ENCODE measurements at places on chromosomes 1 and 21.
A peak's percentile ranks its signal among the peaks of the same experiment; 100 is the strongest.

DNA sequence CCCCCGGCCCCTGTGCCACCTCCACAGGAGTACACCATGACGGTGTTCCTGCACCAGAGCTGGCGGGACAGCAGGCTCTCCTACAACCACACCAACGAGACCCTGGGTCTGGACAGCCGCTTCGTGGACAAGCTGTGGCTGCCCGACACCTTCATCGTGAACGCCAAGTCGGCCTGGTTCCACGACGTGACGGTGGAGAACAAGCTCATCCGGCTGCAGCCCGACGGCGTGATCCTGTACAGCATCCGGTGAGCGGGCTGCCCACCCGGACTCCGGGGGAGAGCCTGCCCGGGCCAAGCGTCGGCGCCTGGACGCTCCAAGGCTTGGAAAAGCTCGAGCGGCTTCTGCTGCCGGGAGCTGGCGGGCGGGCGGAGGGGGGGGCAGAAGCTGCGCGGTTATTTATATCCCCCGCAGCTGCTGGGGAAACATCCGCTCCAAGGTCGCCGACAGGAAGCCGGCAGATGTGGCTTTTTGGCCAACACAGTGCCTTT, 6.4 kb downstream of the GABRD start:
- no peak for DNase-seq

DNA sequence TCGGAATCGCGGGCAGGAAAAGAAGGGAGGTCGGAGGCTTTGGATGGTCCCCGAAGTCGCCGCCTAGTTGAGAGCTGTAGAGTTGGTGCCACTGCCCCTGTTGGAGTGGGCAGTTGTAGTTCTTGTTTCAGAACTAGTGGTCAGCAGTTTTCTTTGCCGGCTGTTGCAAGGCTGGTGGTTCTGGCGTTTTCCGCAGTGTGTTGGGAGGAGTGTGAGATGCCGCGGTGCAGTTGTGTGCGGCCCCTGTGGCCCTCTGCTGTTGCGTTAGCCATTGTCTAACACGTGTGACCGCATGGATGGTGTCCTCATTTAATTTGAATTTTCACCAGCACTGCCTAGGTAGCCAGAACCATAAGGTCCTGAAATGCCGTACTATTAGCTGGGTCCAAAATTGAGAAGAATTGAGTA, 1.4 kb downstream of the ARF1 start:
- no peak for DNase-seq

DNA sequence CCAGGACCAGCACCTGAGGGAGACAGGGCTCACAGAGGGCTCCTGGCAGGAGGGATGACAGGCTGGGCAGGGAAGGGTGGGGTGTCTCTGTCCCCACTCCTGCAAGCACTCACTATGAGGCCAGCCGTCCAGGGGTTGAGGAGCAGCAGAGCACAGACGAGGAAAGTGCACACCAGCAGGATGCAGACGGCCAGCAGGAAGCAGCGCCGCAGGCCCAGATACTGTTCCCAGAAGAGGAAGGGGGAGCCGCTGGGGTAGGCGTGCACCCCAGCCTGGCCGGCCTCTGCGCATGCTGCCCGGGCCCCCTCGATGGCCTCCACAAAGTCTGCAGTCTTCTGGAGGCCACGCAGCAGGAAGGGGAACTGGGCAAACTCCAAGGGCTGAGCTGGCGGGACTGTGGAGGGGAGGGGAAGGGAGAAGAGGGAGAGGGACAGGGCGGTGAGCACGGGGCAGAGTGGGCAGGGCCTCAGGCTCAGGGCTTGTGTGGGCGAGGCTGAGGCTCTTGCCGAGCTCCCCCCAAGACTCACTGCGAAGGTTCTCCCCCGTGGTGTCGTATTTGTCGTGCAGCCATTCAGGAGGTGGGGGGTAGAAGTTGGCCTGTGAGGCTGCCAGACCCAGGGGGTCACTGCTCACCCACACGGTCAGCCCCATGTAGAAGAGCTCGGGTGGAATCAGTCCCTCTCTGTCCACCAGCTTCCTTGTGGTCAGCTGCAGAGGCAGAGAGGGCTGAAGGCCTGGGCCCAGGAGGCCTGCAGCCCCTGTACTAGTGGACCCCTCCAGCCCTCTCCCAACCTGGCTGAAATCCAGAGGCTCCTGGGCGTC, 16.5 kb downstream of the PTCH2 start:
- no peak for DNase-seq

DNA sequence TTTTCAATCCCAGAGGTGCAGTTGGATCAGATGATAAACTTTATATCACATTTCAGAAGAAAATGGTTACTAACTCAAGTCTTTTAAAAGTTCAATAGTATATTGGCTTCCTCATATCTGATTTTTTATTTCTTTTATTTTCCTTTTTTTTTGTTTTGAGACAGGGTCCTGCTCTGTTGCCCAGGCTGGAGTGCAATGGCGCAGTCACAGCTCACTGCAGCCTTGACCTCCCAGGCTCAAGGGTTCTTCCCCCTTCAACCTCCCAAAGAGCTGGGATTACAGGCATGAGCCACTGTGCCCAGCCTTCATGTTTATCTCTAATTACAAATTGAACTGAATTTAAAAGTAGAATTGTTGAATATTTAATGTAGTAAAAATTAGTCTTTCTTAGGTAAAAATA, 13.9 kb downstream of the FLVCR1 start:
- no peak for DNase-seq

DNA sequence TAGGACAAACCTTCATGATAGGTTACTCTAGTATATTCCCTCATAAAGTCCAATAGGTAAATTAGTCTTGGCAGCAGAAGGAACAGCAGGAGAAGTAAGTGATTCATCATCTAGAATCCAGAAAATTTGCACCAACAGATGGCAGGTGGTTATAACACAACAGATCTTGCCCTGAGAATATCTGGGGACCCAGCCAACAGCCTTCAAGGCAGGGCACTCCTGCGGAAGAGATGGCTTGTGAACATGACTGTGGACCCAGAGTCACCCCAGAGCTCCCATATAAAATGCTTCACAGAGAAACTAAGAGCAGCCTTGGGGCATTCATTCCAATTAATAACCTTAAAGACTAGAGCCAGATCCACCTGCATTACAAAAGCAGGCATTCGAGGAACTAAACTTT, 7.9 kb upstream of the PLA2G2C start:
- DNase-seq: no peak

DNA sequence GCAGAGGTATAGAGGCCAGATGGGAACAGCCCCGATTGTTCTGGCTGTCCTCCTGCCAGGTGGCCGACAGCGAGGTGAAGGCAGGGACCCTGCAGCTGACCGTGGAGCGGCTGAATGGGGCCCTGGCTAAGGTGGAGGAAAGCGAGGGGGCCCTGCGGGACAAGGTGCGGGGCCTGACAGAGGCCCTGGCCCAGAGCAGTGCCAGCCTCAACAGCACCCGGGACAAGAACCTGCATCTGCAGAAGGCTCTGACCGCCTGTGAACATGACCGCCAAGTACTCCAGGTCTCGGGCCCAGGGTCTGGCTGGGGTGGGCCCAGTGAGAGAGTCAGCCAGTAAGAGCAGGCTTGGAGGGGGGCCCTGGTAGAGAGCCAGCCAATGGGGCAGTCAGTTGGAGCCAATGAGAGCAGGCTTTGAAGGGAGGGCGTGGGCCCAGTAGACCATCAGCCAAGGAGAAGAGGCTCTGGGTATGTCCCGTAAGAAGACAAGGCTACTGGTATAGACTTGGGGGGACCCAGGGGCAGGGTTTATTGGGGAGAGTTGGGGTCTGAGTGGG, 11.3 kb downstream of the MFAP2 start:
- DNase-seq: peak; percentile 3

DNA sequence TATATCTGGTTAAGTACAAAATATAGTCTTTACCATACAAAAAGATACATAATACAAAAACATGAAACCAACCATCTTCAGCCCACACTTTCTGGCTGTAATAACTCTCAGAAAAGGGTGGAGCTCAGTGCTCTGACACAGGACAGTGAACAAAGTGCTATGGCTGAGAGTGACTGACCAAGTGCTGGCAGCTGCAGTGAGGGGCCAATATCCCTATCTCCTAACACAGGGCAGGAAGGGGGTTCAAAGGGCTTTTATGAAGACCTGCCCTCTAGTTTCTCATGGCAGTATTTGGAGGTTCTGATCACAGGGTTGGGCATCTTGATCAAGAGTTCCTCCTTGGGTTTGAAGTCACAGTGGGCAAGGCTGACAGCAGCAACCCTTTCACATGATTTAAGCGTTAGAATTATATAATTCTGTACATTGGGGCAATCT, 3.9 kb downstream of the TXNIP start:
- no peak for DNase-seq

DNA sequence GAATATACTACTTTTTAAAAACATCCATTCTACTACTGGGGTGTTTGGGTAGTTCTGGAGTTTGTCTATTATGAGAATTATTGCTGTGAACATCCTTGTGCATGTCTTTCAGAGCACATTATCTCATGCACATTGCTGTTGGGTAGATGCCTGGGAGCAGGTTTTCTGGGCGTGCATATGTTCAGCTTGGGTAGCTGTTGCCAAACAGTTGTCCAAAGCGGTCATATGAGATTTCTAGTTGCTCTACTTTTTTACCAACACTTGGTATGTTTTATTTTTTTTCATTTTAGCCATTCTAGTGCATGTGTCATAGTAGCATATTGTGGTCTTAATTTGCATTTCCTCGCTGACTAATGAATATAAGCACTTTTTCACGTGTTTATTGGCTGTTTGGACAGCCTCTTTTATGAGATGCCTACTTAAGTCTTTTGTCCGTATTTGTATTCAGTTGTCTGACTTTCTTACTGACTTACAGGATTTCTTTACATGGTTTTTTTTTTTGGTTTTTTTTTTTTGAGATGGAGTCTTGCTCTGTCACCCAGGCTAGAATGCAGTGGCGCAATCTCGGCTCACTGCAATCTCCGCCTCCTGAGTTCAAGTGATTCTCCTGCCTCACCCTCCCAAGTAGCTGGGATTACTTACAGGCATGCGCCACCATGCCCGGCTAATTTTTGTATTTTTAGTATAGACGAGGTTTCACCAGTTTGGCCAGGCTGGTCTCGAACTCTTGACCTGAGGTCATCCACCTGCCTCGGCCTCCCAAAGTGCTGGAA, 18.1 kb downstream of the ZDHHC18 start:
- no peak for DNase-seq

- DNase-seq: no peak
These were observed 929 bp downstream of the SUMO3 start for GRCh38 chr21:44816761-44817505.

DNA sequence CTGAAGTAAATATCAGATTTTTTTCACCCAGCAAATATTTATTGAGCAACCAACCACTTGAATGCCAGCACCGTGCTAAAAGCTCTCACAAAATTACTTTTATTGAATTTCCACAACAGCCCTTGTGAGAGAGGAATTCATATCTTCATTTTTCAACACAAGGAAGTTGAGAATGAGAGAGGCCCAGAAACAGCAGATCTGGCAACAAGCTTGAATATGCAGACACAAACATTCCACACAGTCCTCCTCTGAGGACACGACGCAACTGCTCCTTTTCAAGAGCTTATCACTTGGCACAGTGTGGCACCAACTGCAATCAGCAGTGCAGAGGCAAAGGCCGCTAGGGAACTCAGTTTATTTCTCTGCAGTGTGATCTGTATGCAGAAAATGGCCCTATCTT, 32.2 kb upstream of the IFNAR2 start:
- no peak for DNase-seq

DNA sequence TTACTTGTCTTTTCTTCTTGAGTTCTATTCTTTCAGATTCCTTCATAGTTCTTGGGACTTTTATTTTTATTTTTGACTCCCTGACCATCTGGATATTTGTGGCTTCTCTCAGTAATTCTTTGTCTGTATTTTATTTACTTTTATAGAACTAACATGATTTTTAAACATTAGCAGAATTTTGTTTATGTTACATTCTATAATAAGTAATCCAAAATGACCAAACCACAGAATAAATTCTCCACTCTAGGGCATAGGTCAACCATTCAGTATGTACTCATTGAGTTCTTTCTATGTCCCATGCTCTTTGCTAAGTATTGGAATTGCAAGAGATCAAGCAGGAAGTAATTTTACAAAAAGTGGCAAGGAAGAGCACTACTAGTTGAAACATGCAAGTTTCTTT, 969.0 kb downstream of the TTLL7 start:
- DNase-seq: no peak

DNA sequence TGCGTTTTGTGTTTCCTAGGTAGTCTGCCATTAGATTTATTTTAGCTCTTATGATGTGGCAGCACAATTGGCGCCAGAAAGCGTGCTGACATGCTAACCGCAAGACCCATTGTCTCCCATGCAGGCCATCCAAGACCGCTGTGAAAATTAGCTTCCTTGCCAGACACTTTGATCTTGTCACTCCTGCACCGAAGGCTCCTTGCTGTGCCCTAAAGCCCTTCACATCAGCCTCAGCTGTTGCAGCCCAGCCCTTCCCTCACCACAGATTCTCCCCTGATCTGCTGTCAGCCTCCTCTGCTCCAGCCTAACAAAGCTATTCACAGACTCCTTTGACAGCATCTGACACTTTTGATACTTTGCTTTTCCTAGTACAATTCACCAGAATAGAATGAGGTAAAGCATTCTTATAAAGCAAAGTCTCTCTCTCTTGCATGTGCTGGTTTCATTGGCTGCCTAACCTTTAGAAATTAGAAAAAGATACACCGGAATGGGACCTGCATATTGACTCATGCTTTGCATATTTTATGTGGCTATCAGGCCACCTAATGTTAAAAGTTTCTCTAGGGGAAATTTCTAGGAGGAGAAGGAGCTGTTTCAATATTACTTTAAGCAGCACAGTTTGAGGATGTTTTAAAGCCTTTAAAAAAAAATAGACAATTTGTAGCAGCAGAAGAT, 280.3 kb upstream of the FMN2 start:
- DNase-seq: no peak

DNA sequence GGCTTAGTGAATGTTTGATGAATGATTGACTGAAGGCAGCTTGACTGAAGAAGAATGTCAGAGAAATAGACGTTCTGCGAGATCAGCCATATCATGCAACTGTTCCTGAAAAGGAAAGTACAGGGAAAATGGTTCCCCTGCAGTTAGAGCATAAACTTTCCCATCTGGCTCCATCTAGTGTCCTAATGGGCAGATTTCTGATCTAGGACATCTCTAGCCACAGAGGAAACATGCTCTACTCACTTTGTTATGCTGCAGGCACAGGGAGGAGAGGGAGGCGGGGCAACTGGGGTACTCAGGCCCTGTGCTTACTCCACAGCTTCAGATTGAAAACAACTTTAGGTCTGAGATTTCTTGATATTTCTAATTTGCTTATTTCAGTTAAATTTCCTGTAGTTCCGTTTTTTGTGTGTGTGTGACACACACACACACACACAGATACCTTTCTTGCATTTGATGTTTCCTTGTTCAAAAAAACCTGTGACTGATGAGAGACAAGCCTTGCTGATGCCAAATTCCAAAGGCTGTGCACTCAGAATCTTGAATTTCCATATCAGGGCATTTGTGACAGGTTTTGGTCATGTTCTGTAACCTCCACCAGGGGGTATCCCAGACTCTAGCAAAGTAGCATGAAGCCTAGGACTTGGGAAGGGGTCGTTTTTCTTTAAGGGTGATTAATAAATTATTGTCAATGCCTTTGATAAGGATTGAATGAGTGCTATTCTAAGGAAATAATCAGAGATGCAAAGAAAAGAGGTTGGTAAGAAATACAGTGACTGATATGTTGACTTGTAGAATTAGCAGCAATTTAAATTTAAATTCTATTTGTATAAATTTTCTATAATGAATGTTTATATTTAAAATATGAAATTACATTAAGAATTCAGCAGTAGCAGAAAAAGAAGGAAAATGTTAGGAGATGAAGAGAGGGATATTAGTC, 139.7 kb upstream of the BEND5 start:
- peak; percentile 70 for DNase-seq

Data from skin of body (tissue), 3 donors.